Activated CD4-positive, alpha-beta T cell treated with anti-CD3 and anti-CD28 coated beads, Interleukin-2, amount 10 ng/mL, durations not matched to agents 7 days and 5 days (primary cell): ENCODE measurements at places on chromosomes 6 and 20. TPM values are rescaled to one million over a fixed set of nuclear protein-coding genes. Genes with fewer than 3 reads are reported as not detected.

- DNase-seq, result no peak
Measured at GRCh38 chr6:56335726-56336125, 88.3 kb upstream of the COL21A1 start.

DNA sequence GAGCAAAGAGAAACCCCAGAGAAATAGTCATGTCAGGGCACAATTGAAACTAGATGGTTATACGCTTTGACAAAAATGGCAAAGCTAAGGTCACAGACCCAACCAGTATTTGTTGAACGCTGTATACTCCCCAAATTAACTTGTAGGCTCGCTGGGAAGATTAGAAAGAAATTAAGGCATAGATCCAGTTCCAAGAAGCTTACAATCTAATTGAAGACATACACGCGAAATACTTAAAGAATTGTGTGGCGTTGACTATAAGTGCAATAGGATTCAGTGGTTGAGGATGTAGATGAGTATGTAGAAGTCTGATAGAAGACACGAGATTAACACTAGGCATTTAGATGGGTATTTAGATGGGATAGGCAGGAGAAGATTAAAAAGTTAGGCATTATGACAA, 525 bp downstream of the FAM229B start:
- DNase-seq, result no peak

DNA sequence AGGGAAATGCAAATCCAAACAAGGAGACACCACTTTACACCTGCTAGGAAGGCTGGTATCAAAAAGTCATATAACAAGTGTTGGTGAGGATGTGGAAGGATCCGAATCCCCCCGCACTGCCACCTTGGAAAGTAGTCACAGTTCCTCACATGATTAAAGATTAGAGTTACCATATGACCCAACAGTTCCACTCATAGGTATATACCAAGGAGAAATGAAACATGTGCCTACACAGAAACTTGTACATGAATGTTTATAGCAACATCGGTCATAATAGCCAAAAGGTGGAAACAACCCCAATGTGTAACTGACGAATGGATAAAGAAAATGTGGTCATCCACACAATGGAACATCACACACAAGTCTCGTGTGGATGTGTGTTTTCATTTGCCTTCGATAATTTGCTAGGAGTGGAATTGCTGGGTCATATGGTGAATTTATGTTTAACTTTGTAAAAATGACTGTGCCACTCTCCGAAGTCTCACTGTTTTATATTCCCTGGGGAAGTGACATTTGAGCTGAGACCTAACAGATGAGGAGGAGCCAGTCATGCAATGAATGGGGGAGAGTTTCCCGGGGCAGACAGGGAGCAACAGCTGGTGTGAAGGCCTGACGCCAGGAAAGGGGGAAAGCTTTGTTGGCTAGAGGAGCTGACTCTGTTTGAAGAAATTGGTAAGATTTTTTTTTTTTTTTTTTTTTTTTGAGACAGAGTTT, 125.9 kb upstream of the MLN start:
- DNase-seq, result no peak

- DNase-seq, result no peak
Measured at GRCh38 chr20:9032758-9033157, 36.1 kb upstream of the PLCB4 start.

- DNase-seq, result no peak
Measured at GRCh38 chr20:50376179-50376887, 133.8 kb upstream of the PTPN1 start.

DEFB124 gene
- not detected for total RNA-seq

ZFP57 gene
- total RNA-seq, result not detected

ULBP3 gene
- 1.0 TPM for total RNA-seq

SYNJ2 gene
- 39.0 TPM for total RNA-seq

DNA sequence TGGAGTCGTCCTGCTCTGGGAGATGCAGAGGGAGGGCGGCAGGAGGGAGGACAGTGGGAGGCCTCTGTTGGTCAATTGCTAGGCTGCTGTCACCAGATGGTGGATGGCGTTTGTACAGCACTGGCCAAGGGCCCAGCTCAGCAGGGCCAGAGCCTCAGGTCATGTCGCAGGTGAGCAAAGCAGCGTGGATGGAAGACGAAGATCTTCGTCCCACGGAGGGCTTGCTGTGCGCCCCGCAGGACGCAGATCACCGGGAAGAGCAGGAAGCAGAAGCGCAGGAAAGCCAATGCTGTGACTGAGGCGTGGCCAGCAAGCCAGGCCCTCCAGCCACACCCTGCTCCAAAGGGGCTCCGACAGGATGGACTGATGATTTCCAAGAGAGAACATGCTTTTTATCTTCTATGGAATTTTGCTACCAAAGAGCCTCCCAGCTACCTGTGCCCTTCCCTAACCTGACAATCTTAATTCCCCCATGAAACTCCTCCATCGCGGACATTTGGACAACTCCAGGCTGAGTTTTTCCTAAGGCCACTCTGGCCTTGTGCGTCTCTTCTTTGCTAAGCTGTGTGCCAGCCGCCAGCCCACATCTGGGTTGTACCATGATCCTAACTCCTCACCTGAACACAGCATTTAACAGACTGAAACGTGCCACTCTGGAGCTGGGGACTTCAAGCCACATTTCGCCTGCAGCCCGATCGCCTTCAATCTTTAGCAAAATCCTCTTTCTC, 3.5 kb upstream of the SLCO4A1 start:
- DNase-seq, result no peak

DNA sequence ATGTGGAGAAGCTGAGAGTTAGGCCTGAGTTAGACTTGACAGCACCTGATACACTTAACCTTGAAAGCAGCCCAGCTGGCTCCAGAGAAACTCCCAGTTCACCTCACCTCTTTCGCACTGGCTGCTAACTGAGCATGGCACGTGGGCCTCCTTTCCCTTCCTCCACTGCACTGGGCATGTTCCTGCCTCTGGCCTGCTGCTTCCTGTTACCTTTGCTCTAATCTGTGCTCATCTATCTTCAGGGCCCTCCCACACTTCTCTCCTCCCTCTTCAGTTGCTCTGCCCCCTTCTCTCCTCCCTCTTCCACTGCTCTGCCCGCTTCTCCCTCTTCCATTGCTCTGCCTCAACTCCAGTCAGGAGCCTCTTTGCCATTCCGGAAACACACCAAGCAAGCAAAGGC, 13.7 kb upstream of the UBE2V1 start:
- no peak for DNase-seq

IL17A gene
- 0.62 TPM for total RNA-seq

PRR18 gene
- not detected for total RNA-seq

SIM1 gene
- not detected for total RNA-seq

GRCh38 chr20:3382836-3383235, 24.6 kb downstream of the DNAAF9 start:
- DNase-seq, result no peak

GLYATL3 gene
- not detected for total RNA-seq

KIF13A gene
- total RNA-seq, result not detected

GPLD1 gene
- 0.10 TPM for total RNA-seq

GRCh38 chr6:159966981-159967380, 1.9 kb upstream of the IGF2R start:
- DNase-seq, result no peak

DNA sequence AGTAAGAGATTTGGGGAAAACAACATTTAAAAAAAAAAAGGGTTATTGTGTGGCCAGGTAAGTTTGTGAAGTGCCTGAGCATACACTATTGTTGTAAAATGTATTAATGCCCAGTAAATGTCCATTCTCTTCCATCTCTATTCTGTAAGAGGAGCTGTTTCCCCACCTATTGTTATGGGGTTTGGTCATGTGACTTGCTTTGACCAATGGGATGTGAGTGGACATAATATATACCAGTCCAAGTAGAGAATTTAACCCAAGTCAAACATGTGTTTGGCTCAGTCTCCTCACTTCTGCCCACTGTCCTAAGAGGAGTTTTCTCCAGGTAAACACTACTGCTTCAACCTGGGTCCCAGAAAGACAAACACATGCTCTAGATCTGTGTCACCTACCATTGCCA, 377.1 kb downstream of the FOXA2 start:
- DNase-seq, result no peak

PPARD gene
- 24.4 TPM for total RNA-seq

PROKR2 gene
- not detected for total RNA-seq

DNA sequence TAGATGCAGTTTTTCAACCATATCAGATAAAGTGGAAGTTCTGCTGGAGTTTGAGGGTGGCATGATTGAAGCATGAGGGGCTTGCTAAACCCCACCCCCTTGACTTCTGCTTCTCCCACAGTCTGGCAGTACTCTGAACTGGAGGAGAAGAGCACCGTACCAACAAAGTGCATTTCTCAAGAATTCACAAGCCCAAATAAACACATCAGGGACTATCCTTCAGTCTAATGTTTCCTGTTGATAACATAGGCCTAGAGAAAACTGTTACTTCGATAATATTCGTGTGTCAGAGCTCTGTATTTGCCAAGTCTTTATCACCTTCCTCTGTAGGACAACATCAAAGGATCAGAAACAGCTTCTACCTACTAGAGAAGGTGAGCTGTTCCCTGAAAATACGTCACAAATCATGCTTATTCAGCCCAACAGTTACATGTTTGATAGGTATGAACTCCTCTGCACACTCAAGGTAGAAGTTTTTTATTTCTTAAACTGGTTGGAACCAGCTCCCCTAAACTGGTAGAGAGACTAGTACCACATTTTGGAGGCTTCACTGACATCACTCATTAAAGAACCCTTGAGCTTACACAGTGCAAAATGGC, 153.2 kb upstream of the PRND start:
- DNase-seq, result no peak

DNA sequence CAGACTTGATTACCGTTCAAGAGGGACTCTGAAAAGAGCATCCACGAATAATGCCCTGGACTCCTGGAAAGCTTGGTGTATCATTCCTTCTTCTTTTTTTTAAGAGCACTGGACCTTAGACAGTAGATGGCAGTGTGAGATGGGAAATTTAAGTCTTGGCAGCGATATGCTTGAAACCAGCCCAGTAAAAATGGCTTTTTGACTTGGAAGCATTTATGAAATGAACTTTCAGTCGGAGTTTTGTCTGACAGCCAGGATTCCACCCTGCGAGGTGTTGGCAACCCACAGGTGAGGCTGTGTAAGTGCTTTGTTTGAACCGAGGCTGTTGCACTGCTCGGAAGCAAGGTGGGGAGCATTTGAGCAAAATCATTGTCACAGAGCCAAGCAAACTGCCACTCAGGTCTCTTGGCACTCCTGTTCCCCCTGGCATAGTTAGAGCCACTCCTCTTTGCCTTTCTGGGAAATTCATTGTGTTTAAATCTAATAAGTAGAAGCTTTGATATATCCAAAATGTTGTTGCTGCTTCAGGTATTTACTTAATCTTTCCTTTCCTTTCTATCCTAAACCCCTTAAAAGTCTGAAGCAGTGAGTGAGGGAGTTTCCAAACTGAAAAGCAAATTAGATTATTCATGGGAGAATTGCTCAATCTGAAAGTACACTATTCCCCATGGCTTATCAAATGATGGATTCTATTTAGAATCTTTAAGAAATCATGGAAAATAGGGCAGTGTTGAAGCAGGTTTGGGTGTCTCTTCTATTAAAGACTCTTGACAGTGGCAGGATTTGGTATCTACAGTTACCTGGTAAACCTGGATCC, 272.8 kb upstream of the SLC35B3 start:
- no peak for DNase-seq

- peak; percentile 77 for DNase-seq
Measured at GRCh38 chr20:64077876-64078551, 1.3 kb downstream of the RGS19 start.

GRCh38 chr6:52162940-52163908, 23.0 kb upstream of the IL17A start:
- DNase-seq, result peak; percentile 17

GRCh38 chr20:31638816-31639215, 1.1 kb downstream of the COX4I2 start:
- DNase-seq, result no peak

AIF1 gene
- 48.0 TPM for total RNA-seq

OR12D3 gene
- not detected for total RNA-seq

DNA sequence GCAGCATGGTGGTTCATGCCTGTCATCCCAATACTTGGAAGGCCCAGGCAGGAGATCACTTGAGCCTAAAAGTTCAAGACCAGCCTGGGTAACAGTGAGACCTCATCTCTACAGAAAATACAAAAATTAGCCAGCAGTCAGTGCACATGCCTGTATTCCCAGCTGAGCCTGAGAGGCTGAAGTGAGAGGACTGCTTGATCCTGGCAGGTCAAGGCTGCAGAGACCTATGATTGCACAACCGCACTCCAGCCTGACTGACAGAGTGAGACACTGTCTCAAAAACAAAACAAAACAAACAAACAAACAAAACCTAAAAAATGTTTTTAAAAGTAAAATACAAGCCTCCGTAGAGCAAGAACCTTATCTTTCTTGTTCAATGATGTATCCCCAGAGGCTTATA, 6.0 kb downstream of the CEP85L start:
- DNase-seq, result no peak

- no peak for DNase-seq
Measured at GRCh38 chr20:34537651-34538050, 20.9 kb upstream of the MAP1LC3A start.

- DNase-seq, result no peak
Measured at GRCh38 chr6:105964979-105965760, 121.0 kb upstream of the PRDM1 start.

- peak; percentile 83 for DNase-seq
Measured at GRCh38 chr6:149834513-149835481, 29.4 kb downstream of the LRP11 start.

GRCh38 chr6:168988801-168989200, 264.8 kb downstream of the THBS2 start:
- DNase-seq, result no peak

- no peak for DNase-seq
Measured at GRCh38 chr6:22059126-22059525, 237.7 kb downstream of the PRL start.

DNA sequence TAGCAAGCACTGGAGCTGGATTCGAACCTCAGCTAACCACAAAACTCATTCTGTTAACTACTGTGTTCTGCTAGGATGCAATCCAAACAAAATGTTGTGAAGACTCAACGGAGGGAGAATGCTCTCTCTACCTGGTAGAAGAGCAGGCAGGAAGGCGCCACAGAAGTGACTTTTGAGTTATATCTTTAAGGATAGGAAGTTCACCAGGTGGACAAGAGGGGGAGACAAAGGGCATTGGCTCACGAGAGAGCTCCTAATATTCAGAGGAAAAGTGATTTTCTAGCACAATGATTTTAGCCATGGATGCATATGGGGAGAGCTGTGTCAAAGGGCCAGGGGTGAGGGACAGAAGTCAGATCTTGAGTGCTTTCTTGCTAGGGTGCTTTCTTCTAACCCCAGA, 108.4 kb upstream of the MAFB start:
- DNase-seq, result peak; percentile 13

- DNase-seq, result no peak
Measured at GRCh38 chr20:41057999-41058673, 29.5 kb downstream of the TOP1 start.
